ENCODE measurements at places on chromosomes 4 and X.

GRCh38 chr4:123705419-123705818 lies 308.8 kb downstream of the SPRY1 start:
- no peak for DNase-seq

DNA sequence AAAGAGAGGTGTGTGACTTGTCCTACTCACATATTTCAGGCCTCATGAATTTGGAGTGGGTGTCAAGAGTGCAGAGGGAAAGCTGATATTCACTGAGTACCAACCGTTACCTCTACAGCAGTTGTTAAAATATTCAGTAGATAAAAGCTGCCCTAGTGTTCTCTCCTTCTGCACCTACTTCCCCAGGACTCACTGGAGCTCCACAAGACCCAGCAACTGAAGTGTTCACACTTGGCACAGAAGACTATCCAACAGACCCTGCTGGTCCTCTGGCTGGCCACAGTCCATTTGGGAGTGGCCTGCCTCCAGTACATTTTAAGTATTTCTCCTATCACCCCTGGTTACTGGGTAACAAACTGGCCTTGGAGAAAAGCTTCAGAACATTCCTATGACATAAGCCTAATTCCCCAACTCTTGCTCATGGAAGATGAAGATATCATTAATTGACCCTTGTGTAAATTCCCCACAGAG lies 70.8 kb downstream of the PPARGC1A start:
- DNase-seq = peak; percentile 80

DNA sequence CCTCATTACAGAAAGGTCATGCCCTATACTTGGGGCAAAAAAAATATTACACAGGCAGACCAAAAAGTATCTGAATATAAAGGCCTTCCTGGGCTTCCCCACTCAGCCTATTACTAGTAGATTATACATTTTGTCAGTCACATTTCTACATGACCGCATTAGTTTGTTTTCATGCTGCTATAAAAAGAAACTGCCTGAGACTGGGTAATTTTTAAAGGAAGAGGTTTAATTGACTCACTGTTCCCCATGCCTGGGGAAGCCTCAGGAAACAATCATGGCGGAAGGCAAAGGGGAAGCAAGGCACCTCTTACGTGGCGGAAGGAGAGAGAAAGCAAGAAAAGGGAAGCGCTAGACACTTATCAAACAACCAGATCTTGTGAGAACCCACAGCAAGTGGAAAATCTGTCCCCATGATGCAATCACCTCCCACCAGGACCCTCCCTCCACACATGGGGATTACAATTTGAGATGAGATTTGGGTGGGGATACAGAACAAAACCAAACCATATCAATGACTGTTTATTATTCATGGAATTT lies 1312.0 kb downstream of the PCDH7 start:
- DNase-seq = no peak

DNA sequence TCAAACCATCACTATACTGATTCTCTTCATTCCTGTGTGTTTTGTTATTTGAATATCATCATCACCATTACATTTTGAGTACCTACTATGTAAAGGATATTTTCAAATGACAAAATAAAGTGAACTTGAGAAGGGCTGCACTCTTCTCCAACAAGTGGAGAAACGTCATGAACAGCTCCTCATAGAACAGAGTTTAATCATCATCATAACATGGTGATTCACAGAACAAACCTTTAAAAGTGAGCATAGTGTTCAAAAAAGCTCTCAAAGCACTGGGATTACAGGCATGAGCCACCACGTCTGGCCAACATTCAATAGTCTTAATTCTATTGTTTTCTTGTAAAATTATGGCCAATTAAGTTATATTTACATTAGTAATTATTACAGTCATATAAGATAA lies 993.9 kb downstream of the PDHA2 start:
- peak; percentile 56 for DNase-seq

DNA sequence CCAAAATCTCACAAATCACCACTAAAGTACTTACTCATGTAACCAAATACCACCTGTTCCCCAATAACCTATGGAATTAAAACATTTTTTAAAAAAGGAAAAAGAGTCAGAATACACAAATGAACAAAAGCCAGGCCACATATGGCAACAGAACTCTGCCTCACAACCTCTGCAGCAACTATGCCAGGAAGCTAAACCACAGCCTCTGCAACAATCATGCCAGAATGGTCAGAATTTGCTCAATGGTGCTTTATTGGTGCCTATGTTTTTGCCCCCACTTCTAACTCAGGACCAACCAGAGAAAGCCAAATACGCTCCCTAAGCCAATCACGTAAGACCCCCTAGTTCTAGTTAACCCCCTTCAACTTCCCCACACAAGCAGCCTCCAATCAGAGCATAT lies 69.6 kb downstream of the HOPX start:
- peak; percentile 78 for DNase-seq

DNA sequence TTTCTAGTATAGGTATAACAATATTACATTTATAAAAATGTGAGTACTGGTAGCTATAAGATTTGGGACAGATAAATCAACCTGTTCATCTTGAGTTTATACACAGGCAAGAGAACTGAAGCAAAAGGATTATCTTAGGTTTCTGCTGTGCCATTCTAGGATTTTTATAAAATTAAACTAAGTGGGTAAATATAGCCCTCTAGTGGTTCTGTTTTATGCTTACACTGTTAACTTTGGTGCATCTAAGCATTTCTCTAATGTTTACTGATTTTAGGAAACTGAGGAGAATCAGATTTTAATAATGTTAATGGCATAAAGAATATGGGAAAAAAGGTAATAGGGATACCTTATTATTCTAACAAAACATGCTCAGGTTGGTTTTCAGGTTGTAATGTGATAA lies 1.1 kb upstream of the RRH start:
- DNase-seq = peak; percentile 24

GRCh38 chrX:70509078-70509477 lies 64.4 kb downstream of the DLG3 start:
- DNase-seq = no peak

- DNase-seq = no peak
These were observed 38.5 kb upstream of the IQSEC2 start for GRCh38 chrX:53319614-53320542.

DNA sequence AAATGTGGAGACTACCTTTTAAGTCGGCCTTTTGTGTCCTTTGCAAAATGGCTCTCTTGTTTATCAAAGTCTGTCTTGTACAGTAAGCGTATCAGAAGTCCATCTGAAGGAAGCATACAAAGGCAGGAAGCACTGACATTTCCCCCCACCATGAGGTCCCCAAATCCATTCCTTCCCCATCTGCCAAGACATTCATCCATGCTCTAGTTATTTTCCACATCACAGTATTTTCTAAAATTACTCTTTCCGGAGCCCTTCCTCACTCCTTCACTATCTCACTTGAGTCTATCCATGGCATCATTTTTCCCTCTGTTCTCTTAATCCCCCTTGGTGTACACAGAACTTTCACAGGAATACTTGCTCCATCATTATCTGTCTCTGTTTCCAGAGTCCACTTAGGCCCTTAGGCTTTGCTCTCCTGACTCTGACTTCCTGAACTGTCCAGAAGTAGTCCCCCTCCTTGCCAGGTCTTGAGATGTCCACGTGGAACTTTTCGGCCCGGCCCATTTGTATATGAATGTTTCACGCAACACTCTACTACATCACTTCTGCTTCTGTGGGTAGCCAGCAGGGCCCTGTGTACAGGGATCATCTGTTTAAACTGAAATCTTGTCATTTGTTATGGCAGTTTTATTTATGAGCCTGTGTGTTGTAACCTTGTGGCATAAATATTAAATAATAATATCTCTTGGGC lies 2.1 kb downstream of the SEL1L3 start:
- no peak for DNase-seq

- no peak for DNase-seq
These were observed 210.5 kb upstream of the NEIL3 start for GRCh38 chr4:177099211-177099610.

DNA sequence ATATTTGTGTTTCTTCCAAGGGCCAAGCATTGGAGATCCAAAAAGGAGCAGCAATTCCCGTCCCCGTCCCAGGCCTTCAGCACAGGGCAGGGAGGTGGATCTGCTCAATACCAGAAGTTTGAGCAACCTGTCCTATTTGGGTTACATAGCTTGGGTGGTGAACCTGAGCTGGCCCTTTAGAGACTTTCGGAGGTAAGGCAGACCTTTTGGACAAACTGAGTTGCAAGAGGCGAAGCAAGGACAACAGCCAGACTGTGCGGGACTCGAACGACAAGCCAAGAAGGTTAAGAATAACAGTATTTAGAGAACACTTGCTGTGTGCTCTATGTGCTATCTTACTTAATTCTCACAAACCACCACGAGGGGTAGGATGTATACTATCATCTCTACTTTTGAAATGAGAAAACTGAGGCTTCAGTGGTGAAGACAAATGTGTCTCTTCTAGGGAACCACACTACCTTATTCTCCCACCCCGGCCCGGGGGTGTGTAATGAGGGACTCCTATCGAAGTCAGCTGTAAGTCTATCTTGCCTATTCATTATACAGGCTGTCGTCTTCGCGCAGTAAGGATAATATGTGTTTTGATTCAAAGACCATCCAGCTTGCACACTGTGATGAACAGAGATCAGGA lies 1.3 kb downstream of the NOP14 start:
- DNase-seq = no peak

DNA sequence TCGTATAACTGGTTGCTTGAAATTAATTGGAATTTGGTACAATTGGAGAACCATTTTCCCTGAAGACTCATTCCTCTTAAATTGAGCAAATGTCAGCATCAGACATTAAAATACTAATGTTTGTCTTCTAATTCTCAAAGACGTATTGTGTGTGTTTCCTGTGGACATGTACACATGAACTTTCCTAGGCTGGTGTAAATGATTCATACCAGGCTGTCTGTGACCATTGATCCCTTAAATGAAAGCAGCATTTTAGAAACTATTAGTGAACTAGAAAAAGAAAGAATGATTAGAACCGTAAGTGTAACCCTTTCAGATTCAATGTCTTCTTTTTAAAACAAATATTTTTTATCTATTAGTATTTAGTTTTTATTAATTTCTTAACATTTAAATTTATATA lies 332.9 kb downstream of the PPP3CA start:
- DNase-seq = no peak

- DNase-seq = no peak
These were observed 824 bp upstream of the UGDH start for GRCh38 chr4:39528061-39528465.

- no peak for DNase-seq
These were observed 7.2 kb upstream of the SORBS2 start for GRCh38 chr4:185819144-185819543.

GRCh38 chr4:47914926-47915237 lies 499 bp upstream of the NFXL1 start:
- no peak for DNase-seq

DNA sequence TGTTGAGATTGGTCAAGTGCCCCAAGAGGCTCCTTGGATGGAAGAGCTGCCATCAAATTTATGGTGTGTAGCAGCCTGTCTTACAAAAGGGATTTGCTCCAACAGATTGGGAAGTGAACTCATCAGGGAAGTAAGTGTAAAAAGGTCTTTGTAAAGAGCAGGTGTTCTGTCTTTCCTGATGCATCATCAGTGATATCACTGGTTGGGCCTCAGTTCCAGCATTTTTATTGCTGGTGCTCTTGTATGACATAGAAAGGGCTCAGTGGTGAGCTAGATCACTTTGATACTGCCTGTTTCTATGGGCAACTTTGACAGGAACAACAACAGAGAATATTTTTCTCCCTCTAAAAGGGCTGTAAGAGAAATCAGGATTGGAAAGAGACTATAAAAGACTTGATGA lies 8.7 kb upstream of the GABRE start:
- no peak for DNase-seq

DNA sequence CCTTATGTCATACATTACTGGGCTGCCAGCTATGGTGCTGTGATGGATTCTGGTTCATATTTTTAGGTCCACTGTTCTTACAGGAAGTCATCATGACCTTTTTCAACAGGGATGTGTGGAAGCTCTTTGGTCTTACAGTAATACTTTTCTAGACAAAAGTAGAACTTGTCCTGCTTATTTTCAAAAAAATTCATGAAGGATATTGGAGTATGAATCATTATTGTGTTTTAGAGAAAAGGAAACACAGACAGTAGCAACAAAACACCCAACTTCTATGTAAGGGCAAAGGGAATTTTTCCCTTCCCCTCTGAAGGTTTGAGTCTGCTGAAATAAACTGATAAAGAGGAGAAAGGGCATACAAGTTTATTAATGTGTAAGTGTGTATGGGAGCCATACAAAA lies 54.7 kb upstream of the FAM9C start:
- DNase-seq = no peak

GRCh38 chr4:188781655-188782054 lies 642.4 kb downstream of the TRIML1 start:
- peak; percentile 20 for DNase-seq

GRCh38 chr4:39626261-39626660 lies 12.4 kb downstream of the SMIM14 start:
- no peak for DNase-seq

GRCh38 chr4:107654694-107655093 lies 65.3 kb downstream of the PAPSS1 start:
- peak; percentile 56 for DNase-seq

DNA sequence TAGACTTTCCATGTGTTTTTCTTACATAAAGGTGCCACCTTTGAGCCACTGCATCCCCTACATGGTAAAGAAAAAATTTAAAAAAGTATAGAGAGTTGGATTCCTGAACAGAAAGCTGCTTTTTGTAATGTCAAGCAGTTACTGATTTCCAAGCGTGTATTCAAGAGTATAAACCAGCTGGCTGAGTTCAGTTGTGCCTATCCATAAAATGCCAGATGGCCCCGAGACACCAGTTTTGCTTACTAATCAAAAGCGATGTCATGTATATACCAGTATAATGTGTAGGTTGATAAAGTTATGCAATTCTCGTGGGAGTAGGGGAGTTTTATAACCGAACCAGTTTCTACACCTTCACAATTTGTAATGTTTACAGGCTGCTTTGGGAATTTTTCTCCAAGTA lies 26.2 kb upstream of the PNPLA4 start:
- DNase-seq = no peak

- DNase-seq = peak; percentile 33
These were observed 21.2 kb downstream of the HERC3 start for GRCh38 chr4:88613417-88613875.

DNA sequence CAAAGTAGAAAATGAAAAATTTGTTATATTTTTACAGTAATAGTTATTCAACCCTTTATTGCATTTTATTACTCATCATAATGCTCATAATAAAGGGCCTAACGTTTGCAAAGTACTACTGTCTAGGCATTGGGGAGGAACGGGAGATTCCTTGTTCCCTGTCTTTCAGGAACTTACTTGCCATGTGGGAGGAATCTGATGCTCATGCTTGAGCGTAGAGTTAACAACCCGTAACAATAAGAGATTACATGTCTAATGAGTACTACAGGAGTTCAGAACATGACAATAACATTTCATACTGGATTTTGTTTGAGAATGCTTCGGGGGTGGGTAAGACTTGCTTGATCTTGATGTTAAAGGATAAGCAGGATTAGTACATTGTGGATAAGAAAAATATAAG lies 2.9 kb downstream of the CCSER1 start:
- no peak for DNase-seq

GRCh38 chr4:54274264-54274663 lies 45.2 kb downstream of the PDGFRA start:
- no peak for DNase-seq

- DNase-seq = peak; percentile 47
These were observed 12.8 kb upstream of the ELOVL6 start for GRCh38 chr4:110211007-110211769.

Measured in astrocyte of the hippocampus (primary cell).